ENCODE measurements at places on chromosomes 1 and 21. TPM values are rescaled to one million over a fixed set of nuclear protein-coding genes. Genes with fewer than 3 reads are reported as not detected.

EPHB2 gene
- 3.7 TPM for total RNA-seq

KMO gene
- total RNA-seq, result 0.83 TPM

DUSP23 gene
- 44.0 TPM for total RNA-seq

BARHL2 gene
- total RNA-seq, result not detected

TTLL7 gene
- 58.0 TPM for total RNA-seq

SLC26A9 gene
- 1.3 TPM for total RNA-seq

KANK4 gene
- 0.20 TPM for total RNA-seq

MAP1LC3C gene
- 1.2 TPM for total RNA-seq

ELOA gene
- total RNA-seq, result 35.0 TPM

FCRLB gene
- total RNA-seq, result 0.23 TPM

SLC35F3 gene
- total RNA-seq, result 0.12 TPM

AGT gene
- 341 TPM for total RNA-seq

MRPL39 gene
- total RNA-seq, result 17.4 TPM

ARID1A gene
- 83.6 TPM for total RNA-seq

MRAP gene
- not detected for total RNA-seq

FMO4 gene
- 3.6 TPM for total RNA-seq

AMPD1 gene
- not detected for total RNA-seq

CA6 gene
- not detected for total RNA-seq

TRPM2 gene
- total RNA-seq, result 13.8 TPM

RAD54L gene
- total RNA-seq, result 0.81 TPM

UTS2 gene
- not detected for total RNA-seq

SLFNL1 gene
- 0.60 TPM for total RNA-seq

CHODL gene
- total RNA-seq, result 0.43 TPM

HAO2 gene
- total RNA-seq, result 0.17 TPM
